SK-N-SH (cell line): ENCODE measurements at places on chromosomes 2 and 18. TPM values are rescaled to one million over a fixed set of nuclear protein-coding genes. Genes with fewer than 3 reads are reported as not detected.

GRCh38 chr18:2121224-2121623, 450.1 kb downstream of the METTL4 start:
- no peaks in the 10 kb centered on the region for H3K36me3 ChIP-seq
- no peak for DNase-seq
- H3K4me1 ChIP-seq: no peaks in the 10 kb centered on the region
- H3K4me3 ChIP-seq: no peak overlapping the region

The HOXD11 gene
- not detected in 2 replicates for polyA plus RNA-seq

GRCh38 chr2:66553370-66553769, 118.4 kb downstream of the MEIS1 start:
- no peak overlapping the region for H3K4me3 ChIP-seq
- no peak for DNase-seq
- no peaks in the 10 kb centered on the region for H3K27me3 ChIP-seq
- no peak overlapping the region for H3K27ac ChIP-seq

The MYO3B gene
- not detected in 2 replicates for polyA plus RNA-seq

DNA sequence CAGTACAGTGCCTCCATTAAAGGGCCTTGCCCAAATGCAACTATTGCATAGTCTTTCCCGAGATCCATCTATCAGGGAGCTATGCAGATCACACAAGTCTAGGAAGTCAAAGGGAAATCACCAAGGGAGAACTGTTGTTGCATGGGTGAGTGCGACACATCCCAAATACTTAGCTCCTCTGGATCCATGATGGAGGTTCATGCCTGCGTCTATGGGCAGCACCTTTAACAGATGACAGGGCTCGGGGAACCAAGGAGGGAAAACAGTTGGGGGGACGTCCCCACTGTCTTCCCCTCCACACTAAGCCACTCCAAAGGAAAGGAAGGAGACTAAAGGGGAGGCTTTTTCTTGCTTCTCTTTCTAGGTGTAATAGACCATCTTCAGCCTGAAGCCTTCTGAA, 552.8 kb upstream of the PKDCC start:
- H3K27ac ChIP-seq: no peak overlapping the region
- H3K4me1 ChIP-seq: no peaks in the 10 kb centered on the region
- no peaks in the 10 kb centered on the region for H3K27me3 ChIP-seq
- DNase-seq: no peak

DNA sequence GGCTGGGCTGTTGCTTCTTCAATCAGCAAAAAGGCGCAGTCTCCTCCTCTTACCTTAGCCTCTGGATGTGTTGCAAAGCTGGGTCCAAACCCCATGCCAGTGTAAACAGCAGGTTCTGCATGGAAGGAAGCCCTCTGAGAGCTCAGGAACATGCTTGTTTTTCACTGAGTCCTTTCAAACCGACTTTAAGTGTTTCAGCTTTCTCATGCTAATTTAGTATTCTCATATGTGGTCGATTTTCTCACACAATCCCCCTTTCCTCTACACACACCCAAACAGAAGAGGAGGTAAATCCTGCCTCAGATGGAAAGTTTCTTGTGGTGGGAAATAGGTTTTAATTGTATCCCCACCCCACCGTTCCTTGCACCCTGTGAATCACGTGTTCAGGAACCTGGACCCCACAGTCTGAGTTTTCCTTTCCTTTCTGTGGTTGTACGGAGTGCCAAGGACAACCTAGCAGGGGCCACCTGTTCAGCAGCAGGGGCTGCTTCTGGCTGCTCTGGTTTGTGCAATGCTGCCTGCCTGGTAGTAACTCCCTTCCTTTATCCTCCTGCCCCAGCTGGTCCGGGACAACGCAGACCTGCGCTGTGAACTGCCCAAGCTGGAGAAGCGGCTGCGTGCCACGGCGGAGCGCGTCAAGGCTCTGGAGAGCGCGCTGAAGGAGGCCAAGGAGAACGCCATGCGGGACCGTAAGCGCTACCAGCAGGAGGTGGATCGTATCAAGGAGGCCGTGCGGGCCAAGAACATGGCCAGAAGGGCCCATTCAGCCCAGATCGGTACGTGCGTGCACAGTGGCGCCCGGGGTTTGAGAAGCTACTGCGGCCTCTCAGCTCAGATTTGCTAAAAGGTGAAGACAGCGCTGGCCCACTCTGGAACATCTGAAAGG, 28.7 kb upstream of the LYPD6B start:
- no peaks in the 10 kb centered on the region; the same call in 1 of the 2 replicates for H3K36me3 ChIP-seq
- H3K27ac ChIP-seq: no peak overlapping the region
- H3K4me3 ChIP-seq: no peak overlapping the region
- no peaks in the 10 kb centered on the region for H3K4me1 ChIP-seq
- DNase-seq: peak; percentile 5
- no peaks in the 10 kb centered on the region for H3K27me3 ChIP-seq

- no peak overlapping the region for H3K4me3 ChIP-seq
- H3K36me3 ChIP-seq: no peaks in the 10 kb centered on the region
- no peak overlapping the region for H3K27ac ChIP-seq
- H3K4me1 ChIP-seq: peaks cover 13% of the 10 kb centered on the region
- peak; percentile 36 for DNase-seq
- no peaks in the 10 kb centered on the region; the same call in 1 of the 2 replicates for H3K27me3 ChIP-seq
These were observed 56.2 kb downstream of the EMILIN2 start for GRCh38 chr18:2903006-2903405.

The KCNJ3 gene
- polyA plus RNA-seq: not detected in 2 replicates

The RTP5 gene
- not detected in 2 replicates for polyA plus RNA-seq

GRCh38 chr18:8329186-8329771, 280.0 kb upstream of the RAB12 start:
- H3K27me3 ChIP-seq: no peaks in the 10 kb centered on the region
- no peak overlapping the region for H3K4me3 ChIP-seq
- H3K27ac ChIP-seq: no peak overlapping the region

DNA sequence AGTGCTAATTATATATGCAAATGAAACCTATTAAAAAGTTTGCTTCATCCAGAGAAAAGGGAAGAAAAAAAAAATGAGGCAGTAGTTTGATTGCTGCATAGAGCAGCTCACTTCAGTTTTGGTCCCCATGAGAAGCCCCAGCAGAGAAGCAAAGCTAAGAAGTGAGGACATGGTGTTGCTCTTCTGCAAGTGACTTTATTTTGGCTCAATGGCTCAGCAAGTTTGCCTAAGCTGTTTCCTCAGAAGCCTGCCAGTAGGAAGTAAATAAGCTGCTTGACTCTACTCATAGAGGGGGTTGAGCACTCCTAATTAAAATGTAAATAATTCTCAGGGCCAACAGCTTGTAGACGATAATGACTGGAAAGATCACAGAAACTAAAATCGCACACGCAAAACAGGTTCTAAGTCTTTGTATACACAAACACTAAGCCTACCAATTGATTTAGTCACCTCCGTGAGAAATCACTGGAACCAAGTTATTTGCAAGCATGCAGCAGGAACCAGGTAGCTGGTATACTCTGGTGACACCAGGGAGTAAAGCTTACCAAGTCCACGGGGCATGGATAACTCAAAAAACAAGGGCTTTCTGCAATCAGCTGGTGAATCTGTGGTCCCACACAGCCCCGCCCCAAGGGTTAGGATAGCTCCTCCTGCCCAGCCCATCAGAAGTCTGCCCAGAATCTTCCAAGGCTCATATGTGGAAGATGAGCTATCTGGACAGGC, 39.7 kb upstream of the NABP1 start:
- no peaks in the 10 kb centered on the region for H3K36me3 ChIP-seq
- H3K4me3 ChIP-seq: no peak overlapping the region
- no peak overlapping the region for H3K27ac ChIP-seq
- DNase-seq: no peak

DNA sequence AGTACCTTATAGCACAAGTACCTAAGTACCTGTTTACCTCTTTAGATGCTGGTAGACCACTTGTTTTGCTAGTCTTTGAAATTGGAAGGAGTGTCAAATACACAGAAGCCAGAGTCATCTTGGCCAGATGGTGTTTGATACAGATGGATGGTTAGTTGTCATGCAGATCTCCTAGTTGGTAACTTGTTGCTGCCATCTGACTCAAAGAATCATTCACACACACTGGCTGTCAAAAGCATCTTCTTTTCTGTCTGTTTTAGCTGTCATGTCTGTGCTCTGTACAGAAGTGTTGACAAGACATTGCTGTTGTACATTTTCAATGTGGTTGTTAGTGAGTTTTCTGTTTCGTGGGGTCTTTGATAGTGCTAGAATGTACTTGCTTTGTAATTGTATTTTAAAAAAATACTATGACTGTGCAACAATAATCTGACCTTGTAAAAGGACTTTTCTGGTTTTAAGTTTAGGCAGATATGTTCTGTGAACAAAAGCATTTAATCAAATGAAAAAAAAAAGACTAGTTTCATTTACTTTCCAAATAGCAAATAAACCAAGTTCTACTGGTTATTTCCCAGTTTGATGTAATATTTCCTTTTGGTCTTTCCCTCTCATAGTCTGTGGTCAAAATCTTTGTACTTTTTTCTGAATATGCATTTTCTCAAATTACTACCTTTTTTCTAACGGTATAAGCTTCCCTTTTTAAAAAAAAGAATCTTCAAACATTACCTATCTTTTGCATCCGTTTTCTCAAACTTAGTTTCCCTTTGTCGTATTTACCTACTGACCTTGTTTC, 39.9 kb downstream of the TANK start:
- no peak for DNase-seq
- no peak overlapping the region for H3K4me3 ChIP-seq
- H3K27ac ChIP-seq: no peak overlapping the region
- peaks cover 37% of the 10 kb centered on the region for H3K36me3 ChIP-seq
- no peaks in the 10 kb centered on the region for H3K4me1 ChIP-seq

DNA sequence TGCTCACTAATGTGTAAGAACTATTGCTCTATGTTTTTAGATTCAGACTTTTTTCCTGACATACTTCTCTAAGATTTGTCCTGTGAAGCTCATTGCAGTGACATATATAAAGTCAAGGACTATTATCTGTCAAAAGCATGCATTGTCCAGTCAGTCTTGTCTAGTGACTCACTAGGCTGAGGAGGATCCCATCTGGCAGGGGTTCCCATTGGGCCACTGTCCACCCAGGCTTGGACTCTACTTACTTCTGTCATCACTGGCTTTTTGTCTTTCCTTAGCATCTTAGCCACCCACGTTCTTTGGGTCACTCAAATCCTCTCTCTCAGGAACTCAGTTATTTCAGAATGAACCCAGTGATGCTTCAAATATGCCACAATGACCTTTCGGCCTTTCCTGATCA, 132.6 kb upstream of the NABP1 start:
- H3K27me3 ChIP-seq: no peaks in the 10 kb centered on the region
- H3K27ac ChIP-seq: no peak overlapping the region
- H3K4me1 ChIP-seq: peaks cover 1% of the 10 kb centered on the region; the same call in 1 of the 2 replicates
- H3K4me3 ChIP-seq: no peak overlapping the region
- DNase-seq: no peak

DNA sequence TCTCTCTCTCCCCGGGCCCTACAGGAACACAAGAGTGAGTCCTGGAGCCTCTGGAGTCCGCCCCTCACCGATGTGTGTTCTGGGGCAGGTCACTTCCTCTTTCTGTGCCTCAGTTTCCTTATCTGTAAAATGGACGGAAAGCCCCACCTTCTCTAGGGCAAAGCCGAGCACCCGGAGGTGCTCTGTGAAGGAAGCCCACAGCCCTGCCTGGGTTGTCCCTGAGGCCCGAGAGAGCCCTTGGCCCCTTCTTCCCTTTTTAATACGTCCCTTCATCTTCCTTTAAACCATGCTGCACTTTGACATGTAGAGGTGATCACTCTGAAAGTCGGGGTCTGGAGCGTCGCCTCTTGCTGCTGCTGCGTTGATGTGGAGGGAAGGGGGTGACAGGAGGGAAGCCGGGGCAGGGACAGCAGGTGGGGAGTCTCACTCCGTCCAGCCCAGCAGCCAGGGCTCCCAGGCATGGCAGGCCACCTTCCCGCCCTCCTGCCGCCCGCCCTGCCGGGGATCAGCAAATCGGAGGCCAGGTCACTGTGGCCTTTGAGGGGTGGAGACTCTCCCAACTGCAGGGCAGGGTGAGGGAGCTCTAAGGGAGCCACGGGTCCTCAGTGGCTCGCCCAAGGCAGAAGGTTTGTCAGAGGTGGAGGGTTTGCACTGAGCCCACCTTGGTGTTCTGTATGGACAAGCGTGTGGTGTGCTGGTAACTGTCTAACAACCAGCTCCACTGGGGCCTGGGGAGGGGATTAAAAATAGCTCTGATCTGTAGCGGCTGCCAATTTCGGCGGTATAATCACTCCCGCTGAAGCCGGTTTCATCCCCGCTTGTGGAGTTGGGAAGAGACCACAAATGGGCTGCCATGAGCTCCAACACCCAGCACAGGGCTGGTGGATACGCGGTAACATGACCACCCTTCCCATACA, 135.9 kb upstream of the ID2 start:
- H3K27me3 ChIP-seq: no peaks in the 10 kb centered on the region
- no peak overlapping the region for H3K4me3 ChIP-seq
- no peak overlapping the region for H3K27ac ChIP-seq
- peaks cover 46% of the 10 kb centered on the region for H3K4me1 ChIP-seq

The LOXL3 gene
- polyA plus RNA-seq: 47.9 and 59.3 TPM in 2 replicates

The ERCC3 gene
- 84.8 and 101 TPM in 2 replicates for polyA plus RNA-seq

- peak; percentile 64 for DNase-seq
- H3K4me3 ChIP-seq: no peak overlapping the region
- no peaks in the 10 kb centered on the region for H3K27me3 ChIP-seq
- H3K36me3 ChIP-seq: no peaks in the 10 kb centered on the region
These were observed 205.1 kb downstream of the NDUFA10 start for GRCh38 chr2:239819974-239820555.

The POTEI gene
- 0.03 TPM in 1 of 2 replicates, not detected in the other for polyA plus RNA-seq

- H3K27me3 ChIP-seq: no peaks in the 10 kb centered on the region
- H3K36me3 ChIP-seq: no peaks in the 10 kb centered on the region
- no peak overlapping the region for H3K4me3 ChIP-seq
- H3K4me1 ChIP-seq: peaks cover 18% of the 10 kb centered on the region
- H3K27ac ChIP-seq: no peak overlapping the region; the same call in 1 of the 2 replicates
- DNase-seq: no peak
These were observed 22.4 kb upstream of the MGAT5 start for GRCh38 chr2:134231301-134231964.

GRCh38 chr18:2625217-2625616, 30.3 kb upstream of the SMCHD1 start:
- no peaks in the 10 kb centered on the region for H3K27me3 ChIP-seq
- H3K36me3 ChIP-seq: no peaks in the 10 kb centered on the region

The TBC1D8 gene
- 5.3 and 7.0 TPM in 2 replicates for polyA plus RNA-seq

The LIMS1 gene
- polyA plus RNA-seq: 123 and 131 TPM in 2 replicates

DNA sequence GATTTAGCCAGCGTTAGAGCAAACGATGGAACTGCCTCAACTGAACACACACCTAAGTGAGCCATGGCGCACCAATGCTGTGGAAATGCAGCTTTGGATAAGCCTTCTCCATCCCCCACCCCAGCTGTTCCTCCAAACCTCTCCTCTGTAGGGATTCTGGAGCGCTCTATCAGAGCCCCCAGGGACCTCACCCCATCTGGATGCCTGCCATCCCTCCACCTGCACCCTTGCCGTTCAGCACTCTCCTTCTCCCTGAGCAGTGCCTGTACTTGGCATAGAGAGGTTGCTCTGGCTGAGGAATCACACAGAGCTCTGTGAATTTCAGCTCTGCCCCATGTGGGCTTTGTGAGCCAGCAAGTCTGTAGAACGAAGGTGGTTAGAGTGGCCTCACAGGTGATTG, 42.8 kb upstream of the INHBB start:
- no peak overlapping the region for H3K4me3 ChIP-seq
- H3K36me3 ChIP-seq: peaks cover 14% of the 10 kb centered on the region; the same call in 1 of the 2 replicates
- DNase-seq: no peak
- no peak overlapping the region for H3K27ac ChIP-seq
- H3K27me3 ChIP-seq: no peaks in the 10 kb centered on the region

GRCh38 chr18:51666763-51667191, 469.3 kb upstream of the MEX3C start:
- no peaks in the 10 kb centered on the region for H3K36me3 ChIP-seq
- H3K4me1 ChIP-seq: no peaks in the 10 kb centered on the region; the same call in 1 of the 2 replicates
- H3K27me3 ChIP-seq: no peaks in the 10 kb centered on the region
- H3K27ac ChIP-seq: no peak overlapping the region
